Hepatocyte (in vitro differentiated cells): ENCODE measurements at places on chromosomes 5 and 9.

DNA sequence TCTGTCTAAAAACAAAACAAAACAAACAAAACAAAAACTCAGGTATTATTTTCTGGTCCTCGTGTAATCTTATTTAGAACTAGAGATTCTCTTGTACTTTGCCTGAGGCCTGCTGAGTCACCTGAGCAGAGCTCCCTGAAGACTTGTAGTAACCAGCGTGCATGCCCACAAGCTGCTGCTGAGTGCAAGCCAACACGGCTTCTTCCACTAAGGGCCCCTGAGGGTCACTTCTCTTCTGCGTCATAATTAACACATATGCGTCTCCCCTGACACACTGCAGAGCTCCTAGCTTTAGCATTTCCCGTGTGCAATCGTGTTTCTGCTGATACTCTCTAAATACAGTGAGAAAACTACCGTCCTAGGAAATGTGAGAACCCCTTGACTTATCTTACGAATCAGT, 10.9 kb upstream of the NDFIP1 start:
- no peak overlapping the region for H3K27ac ChIP-seq
- no peaks in the 10 kb centered on the region for H3K4me1 ChIP-seq
- no peak overlapping the region for H3K4me3 ChIP-seq
- peak; percentile 30 for DNase-seq

- H3K4me3 ChIP-seq, result no peak overlapping the region
- no peak for DNase-seq
- no peaks in the 10 kb centered on the region for H3K36me3 ChIP-seq
- H3K27me3 ChIP-seq, result no peaks in the 10 kb centered on the region
- peaks cover 11% of the 10 kb centered on the region for H3K4me1 ChIP-seq
- H3K27ac ChIP-seq, result no peak overlapping the region
Observed at GRCh38 chr5:150208187-150209098, 18.6 kb downstream of the SLC6A7 start.

DNA sequence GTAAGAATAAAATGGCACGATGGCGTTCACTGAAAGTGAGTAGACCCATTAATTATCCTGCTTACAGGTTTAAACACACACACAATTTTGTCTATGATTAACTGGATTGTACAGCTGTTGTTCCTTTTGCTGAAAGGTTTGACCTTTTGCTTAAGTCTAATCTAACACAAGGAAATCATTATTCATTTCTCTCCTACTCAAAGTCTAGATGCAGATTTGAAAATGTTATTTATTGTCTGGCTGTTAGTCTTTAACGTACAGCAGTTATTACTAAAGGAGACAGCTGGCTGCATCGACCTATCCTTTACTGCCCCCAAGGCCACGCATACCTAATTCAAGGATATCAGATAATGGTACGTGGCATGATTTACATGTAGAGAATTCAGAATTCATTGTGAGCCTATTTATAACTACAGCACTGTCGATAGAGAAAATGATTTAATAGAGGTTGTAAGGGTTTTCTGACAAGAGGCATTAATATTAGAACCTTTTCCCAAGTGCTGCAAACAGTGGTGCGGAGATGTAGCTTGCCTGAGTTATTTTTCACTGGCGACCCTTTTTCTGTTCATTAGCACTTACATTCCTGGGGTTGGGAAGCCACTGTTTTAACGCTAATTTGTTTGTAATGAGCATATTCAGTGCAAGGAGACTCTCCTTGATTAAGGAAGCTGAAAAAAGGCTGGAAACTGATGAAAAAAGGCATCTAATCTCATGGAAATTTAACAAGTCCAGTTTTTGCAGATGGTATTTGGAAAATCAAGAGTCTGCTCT, 368.4 kb upstream of the GRAMD2B start:
- H3K27ac ChIP-seq, result no peak overlapping the region
- H3K4me1 ChIP-seq, result peaks cover 8% of the 10 kb centered on the region
- no peak for DNase-seq
- no peaks in the 10 kb centered on the region for H3K27me3 ChIP-seq
- no peak overlapping the region for H3K4me3 ChIP-seq

DNA sequence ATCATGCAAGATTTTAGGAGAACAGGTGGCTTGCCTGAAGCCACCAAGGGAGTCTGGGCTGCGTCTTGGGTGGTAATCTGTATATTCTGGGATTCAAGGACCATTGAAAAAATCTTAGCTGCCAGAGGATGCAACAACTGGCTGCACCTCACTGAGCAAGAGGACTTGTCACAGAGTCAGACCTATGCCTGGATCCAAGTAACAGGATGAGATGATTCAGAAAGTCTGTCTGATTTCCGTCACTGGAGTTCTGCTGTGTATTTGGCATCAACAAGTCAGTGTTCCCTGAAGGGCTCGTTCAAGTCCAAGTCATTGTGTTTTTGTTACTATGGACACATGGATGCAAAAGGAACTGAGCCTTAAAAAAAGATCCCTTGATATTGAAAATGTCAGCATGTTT, 37.8 kb upstream of the CARTPT start:
- no peak overlapping the region for H3K27ac ChIP-seq
- no peak for DNase-seq
- no peak overlapping the region for H3K4me3 ChIP-seq
- H3K36me3 ChIP-seq, result no peaks in the 10 kb centered on the region

- no peak overlapping the region for H3K27ac ChIP-seq
- H3K4me1 ChIP-seq, result peaks cover 37% of the 10 kb centered on the region
- no peaks in the 10 kb centered on the region for H3K27me3 ChIP-seq
- no peak overlapping the region for H3K4me3 ChIP-seq
Observed at GRCh38 chr5:17398431-17398830, 99.6 kb upstream of the TAF11L2 start.

DNA sequence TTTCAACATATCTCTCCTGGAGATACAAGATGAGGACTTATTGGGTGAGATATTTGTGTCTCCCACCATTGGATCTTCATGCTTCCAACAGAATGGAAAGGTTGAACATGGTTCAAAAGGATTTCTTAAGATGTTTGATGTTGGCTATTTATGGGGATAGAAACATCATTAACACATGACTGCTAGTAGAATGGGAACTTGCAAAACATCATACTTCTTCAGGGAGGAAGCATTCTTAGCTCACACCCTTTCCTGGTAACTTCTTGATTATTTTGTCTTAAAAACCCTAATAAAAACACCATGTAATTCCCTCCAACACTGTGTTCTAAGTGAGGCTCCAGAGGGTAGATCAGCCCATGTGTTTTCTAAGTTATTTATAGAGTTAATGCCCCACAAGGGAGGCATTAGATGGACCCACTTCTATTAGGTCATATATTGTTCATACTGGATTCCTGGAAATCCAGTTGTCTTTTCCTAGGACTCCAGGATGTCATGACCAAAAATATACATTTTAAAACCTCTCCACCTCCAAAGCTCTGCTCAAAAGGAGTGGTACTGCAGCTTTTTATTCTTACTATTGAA, 95.8 kb downstream of the FOXD1 start:
- H3K4me3 ChIP-seq, result no peak overlapping the region
- H3K27ac ChIP-seq, result no peak overlapping the region
- H3K4me1 ChIP-seq, result no peaks in the 10 kb centered on the region
- H3K36me3 ChIP-seq, result no peaks in the 10 kb centered on the region
- no peak for DNase-seq
- H3K27me3 ChIP-seq, result peaks cover 13% of the 10 kb centered on the region
